ENCODE measurements at places on chromosomes 1 and 21.

GRCh38 chr1:245875581-245876261 lies 631.4 kb downstream of the SMYD3 start:
- DNase-seq = no peak

- DNase-seq = no peak
These were observed 87.2 kb upstream of the IVNS1ABP start for GRCh38 chr1:185404291-185404690.

GRCh38 chr1:203338335-203339036 lies 12.4 kb downstream of the FMOD start:
- peak; percentile 37 for DNase-seq

- DNase-seq = no peak
These were observed 28.0 kb upstream of the KLF17 start for GRCh38 chr1:44090429-44091252.

DNA sequence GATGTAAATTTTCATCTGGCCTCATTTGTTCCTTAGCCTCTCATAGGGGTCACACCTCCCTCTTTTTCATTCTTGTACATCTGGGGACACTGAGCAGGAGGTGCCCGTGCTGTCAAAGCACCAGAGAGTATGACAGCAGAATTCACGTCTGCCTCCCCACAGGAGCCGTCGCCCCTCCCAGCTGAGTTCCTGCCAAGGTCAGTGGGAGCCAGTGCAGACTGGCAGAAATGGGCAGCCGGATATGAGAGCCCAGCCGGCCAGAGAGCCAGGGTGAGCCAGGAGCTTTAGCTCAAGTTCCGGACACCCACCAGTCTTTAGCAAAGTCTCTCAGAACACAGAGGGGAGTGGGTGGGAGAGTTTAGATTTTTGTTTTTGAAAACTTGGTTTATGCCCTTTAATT lies 21.9 kb downstream of the GPR137B start:
- DNase-seq = no peak

GRCh38 chr1:4175566-4176405 lies 275.7 kb upstream of the C1orf174 start:
- DNase-seq = no peak

DNA sequence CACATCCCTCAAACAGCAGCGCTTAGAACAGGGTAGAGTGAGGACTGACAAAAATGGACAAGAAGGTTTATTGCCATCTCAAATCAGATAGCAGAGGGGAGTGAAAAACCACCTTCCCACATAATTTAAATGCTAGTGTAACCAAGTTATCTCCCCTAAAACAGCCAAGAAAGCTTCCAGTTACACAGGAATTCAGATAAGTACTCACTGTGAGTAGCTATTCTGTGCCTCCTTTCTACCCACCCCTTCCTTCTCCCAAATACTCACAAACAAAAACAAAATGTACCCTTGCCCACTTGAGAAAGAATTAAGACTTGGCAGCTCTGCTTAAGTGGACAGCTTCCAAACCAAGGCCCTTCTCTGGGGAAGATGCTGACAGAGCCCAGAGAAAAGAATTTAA lies 9.1 kb downstream of the OTUD7B start:
- DNase-seq = no peak

GRCh38 chr21:30126576-30126975 lies 40.0 kb downstream of the CLDN17 start:
- DNase-seq = no peak

- no peak for DNase-seq
These were observed 77.5 kb downstream of the TPR start for GRCh38 chr1:186297439-186298045.

DNA sequence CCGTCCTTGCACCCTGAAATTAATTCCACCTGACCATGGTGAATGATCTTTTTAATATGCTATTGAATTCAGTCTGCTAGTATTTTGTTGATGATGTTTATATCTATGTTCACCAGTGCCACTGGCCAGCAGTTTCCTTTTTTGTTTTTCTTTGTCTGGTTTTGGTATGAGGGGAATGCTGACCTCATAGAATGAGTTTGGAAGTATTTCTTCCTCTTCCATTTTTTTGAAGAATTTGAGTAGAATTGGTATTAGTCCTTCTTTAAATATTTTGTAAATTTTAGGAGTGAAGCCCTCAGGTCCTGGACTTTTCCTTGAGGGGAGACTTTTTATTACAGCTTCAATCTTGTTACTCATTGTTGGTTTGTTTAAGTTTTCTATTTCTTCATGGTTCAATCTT lies 231.6 kb downstream of the MRPL39 start:
- DNase-seq = no peak

DNA sequence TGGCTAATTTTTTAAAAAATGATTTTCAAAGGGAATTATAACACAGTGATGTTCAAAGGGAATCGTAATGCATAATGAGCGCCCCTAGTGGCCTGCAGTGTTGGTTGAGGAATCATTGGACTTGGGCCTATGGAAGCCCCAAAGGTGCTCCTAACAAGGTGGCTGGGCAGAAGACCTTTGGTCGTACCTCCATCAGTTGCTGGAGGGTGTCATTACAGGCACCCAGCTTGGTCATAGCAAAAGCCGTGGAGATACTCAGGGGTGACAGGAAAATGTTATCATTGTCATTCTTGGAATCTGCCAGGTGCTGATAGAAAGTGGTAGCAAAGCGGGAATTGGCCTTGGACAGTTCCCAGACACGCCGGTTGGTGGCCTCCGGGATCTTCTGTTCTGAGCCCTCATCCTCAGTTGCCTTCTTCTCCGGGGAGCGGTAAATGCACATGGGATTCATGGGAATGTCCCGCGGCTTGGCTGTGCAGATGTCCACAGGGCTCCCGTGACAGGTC lies 2.7 kb downstream of the SERPINC1 start:
- DNase-seq = no peak

GRCh38 chr1:22556391-22557104 lies 6.7 kb upstream of the EPHA8 start:
- DNase-seq = no peak

GRCh38 chr1:247113733-247114271 lies 9.6 kb upstream of the ZNF669 start:
- DNase-seq = no peak

- no peak for DNase-seq
These were observed 41.4 kb upstream of the IGSF5 start for GRCh38 chr21:39703578-39703977.

- DNase-seq = no peak
These were observed 403.7 kb downstream of the SIPA1L2 start for GRCh38 chr1:232226197-232226712.

- DNase-seq = no peak
These were observed 18.6 kb upstream of the MYSM1 start for GRCh38 chr1:58718435-58718834.

DNA sequence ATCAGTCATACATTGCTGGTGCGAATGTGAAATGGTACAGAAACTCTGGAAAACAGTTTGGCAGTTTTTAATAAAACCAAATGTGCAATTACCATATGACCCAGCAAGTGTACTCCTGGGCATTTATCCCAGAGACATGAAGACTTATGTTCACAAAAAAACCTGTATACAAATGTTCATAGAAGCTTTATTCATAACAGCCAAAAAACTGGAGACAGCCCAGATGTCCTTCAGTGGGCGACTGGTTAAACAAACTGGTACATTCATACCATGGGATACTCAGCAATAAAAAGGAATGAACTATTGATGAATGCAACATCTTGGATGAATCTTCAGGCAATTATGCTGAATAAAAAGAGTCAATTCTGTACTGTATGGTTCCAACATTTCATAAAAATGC lies 97.8 kb downstream of the DTL start:
- no peak for DNase-seq

DNA sequence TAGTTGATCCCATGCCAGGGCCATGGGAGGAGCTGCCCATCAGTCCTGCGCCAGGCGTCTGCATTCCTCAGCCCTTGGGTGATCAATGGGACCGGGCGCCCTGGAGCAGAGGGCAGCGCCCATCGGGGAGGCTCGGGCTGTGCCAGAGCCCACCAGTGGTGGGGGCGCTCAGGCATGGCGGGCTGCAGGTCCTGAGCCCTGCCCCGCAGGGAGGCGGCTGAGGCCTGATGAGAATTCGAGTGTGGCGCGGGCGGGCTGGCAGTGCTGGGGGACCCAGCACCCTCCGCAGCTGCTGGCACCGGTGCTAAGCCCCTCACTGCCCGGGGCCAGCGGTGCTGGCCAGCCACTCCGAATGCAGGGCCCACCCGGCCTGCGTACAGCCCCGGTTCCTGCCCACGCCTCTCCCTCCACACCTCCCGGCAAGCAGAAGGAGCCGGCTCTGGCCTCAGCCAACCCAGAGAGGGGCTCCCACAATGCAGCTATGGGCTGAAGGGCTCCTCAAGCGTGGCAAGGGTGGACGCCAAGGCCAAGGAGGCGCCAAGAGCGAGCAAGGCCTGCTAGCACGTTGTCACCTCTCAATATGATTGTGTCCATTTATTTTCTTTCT lies 238.1 kb upstream of the OLFM3 start:
- no peak for DNase-seq

DNA sequence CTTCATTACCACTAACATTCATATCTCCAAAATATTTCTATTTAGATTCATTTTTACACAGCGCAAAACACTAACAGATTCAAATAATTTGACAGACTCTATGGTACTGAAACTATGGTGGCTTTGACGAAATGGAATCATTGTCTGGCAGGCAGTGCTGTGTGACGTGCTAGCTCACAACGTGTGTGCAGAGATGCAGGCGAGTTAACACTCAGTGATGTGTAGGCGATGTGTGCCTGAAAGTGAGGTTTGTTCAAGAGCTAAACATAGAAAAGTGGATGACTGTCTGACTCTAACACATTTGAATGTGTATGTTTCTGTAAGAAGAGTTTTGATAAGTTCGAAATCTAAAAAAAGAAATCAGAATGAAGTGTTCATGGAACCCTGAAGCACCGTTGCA lies 97.7 kb downstream of the RYR2 start:
- no peak for DNase-seq

GRCh38 chr1:176567190-176567794 lies 104.3 kb downstream of the PAPPA2 start:
- no peak for DNase-seq

DNA sequence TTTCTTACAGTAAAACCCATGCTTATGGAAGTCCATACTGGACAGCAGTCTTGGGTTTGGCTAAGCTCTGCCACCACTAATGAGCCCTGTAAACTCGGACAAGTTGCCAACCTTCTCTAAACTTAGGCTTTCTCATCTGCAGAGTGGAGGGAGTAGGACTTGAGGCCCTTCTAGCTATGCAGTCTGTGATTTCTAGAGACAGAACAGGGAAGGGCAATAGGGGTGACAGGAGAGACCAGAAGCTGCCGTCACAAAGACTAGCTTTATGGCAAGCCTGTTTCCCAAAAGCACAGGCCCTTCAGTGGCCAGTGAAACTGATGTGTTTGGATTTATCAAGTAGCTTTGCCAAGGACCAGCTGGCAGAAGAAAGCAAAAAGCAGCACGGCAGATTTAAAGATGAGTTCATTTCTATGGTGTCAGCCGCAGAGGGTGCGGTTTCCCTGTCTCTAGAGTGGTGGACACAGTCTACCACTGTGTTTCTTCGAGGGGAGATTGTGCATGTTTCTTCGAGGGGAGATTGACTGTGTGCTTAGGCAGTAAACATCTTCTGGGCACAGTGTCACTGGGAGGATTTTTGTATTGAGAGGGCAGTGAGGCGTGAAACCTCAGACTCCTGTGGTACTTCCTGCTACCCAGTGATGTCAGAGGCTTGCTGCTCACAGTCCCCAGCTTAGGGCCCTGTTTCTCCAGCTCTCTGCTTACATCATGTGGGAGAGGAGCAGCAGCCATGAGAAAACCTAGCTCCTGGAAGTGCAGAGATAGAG lies 119.0 kb downstream of the ROR1 start:
- DNase-seq = no peak

GRCh38 chr1:11466416-11466815 lies 12.5 kb upstream of the DISP3 start:
- no peak for DNase-seq

- DNase-seq = no peak
These were observed 106.6 kb downstream of the VPS13D start for GRCh38 chr1:12336413-12336812.

DNA sequence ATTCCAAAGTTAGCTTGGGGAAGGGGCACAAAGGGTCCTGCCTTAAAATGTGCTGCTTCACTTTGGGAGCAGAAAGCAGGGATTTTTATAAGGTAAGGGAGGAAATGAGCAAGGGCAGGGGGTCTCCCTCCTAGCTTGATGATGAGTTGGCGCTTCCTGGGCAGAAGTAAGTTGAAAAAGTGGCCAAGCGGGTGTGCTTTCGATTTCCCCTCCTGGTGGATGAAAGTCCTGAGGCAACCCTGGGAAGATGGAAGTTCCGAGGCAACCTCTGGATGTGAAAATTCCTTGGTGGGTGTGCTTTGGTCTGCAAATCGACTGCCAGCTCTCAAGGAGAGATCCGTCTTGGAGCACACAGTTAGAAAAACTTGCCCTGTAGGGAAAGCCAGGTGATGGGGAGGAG lies 41.7 kb upstream of the CD2 start:
- no peak for DNase-seq

- DNase-seq = no peak
These were observed 24.0 kb upstream of the CDC42BPA start for GRCh38 chr1:227342075-227342829.

DNA sequence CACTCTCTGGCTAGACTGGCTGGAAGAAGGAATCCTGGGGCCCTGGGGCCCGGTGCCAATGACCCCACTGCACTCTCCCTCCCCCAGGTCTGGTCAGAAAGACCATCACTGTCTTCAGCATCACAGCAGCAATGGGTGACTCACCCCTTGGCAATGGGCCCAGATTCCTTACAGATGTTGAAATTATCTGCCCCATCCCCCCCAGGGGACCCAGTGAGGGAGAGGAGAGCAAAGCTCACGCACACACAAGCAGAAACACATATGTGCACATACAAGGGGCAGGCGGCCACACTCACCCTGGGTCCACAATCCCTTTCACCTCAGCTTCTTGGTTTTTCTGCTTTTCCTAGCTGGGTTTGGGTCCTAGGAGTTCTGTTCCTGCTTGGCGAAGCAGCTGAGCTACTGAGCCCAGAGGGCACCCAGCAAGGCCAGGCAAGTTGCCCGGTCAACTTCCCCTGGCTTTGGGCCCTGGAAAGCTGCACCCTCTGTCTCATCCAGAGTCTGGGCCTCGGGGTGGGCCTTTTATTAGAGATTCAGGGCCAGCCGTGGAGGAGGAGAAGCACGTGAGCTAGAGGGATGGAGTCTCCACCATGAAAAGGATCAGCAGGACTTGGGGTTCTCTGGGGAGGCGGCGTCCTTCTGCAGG lies 2.6 kb downstream of the COL16A1 start:
- DNase-seq = no peak

DNA sequence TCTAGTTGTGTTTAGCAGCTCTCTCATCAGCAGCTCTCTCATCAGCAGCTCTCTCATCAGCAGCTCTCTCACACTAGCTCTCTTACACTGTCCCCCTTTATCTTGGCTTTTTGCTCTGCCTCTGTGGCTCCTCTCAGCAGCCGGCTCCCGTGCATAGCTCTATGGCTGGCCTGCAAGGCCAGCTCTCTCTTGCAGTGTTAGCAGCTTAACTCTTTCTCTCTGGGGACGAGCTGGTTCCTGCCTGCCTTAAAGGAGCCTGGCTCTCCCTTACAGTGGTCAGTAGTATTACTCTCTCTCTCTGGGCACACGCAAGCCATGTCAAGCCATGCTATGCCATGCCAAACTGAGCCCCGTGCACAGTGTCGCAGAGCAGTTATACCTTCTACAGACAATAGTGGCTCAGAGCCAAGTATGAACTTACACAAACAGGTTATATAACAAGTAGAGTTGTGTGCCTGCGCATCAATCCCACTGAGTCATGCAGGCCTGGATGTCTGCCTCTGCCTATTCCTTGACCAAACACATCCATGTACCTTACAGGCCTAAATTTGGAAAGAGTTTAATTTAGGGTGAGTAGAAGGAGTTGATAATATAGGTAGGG lies 295.9 kb downstream of the TPR start:
- DNase-seq = no peak

GRCh38 chr1:85174503-85174902 lies 26.3 kb downstream of the SYDE2 start:
- DNase-seq = no peak

- no peak for DNase-seq
These were observed 159.4 kb downstream of the DHRS3 start for GRCh38 chr1:12458571-12458970.
